ENCODE measurements at places on chromosomes 7 and 10.

GRCh38 chr7:143296686-143297085 is 8.5 kb downstream of the CASP2 start:
- DNase-seq, result no peak

- no peak for DNase-seq
Observed at GRCh38 chr10:21593986-21594385, 60.0 kb downstream of the MLLT10 start.

GRCh38 chr7:130303127-130303526 is 10.2 kb downstream of the CPA4 start:
- DNase-seq, result no peak

DNA sequence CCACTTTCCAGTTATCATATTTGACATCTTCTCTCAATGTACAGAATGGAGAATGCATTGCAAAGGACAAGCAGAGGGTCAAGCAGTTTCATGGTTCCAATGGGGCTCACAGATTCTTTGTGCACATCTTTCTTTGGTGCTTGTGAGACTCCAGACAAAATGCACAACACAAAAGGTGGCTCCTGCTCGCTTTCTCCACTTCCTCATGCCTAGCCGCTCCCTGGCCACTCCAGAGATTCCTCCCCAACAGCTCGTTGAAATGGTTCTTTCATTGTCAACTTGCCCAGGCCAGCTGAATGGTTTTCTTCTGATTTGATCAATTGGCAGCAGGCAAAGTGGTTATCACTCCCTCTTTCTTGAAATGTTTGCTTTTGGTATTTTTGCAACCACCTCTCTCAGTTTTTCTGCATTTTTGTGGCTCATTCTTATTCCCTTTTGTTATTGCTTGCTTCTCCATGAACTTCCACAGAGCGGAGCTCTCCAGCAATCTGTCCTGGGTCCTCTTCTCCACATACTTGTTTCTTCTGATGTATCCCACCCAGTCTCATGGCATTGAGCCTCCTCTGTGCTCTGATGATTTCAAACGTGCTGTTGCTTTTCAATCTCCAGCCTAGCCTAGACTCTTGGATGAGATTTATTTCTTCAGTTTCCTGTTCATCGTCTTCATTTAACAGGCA is 507.8 kb upstream of the MKI67 start:
- DNase-seq, result no peak

- DNase-seq, result no peak
Observed at GRCh38 chr7:151342102-151342646, 562 bp downstream of the NUB1 start.

DNA sequence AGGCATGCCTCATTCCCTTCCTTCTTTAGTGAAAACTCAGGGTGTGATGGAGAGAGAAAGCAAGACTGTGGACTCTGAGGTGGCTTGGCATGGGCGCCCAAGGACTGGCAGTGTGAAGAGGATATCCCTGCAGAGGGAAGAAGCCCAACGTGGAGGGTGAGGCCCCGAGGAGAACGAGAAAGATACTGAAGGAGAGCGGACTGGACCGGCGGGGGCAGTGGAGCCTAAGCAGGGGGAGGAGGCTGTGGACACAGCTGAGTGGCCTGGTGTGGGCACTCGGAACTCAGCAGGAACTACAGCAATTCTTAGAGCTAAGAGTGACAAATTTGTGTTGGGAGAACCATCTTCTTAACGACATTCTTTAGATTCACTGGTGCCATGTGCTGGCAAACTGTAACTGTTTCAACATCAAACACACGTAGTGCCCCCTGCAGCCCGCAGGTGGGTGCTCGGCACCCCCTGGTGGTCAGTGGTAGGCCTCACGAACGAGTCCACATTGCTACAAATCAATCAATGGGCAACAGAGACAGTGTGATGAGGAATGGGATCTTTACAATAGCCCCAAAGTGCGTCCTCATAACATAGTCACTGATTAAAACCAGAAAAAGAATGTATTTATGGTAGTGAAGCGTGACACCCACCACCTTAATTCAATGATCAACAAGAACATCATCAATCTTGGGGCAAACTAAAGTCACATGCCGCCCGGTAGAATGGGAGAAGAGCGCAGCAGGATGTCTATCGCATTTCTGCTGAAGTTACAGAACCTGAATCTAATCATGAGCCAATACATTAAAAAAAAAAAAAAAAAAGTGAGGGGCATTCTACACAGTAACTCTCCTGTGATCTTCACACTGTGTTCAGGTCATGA is 2.0 kb upstream of the SFTPA1 start:
- peak; percentile 23 for DNase-seq

DNA sequence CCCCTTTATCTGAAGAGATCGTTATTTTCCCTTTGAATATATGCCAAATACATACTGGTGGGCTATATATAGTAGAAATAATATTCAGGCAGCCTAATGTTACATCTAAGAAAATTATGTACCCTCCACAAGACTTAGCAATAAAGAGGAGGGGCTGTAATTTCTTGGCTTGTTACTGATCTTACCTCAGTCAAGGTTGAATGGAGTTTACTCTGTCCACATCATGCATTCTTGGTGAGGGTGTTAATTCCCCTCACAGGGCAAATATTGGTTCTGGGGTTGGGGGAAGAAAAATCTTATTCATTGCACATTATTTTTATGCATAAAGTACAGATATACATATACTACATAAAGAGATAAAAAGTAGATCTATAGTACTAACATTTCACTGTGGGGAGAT is 145.8 kb upstream of the ANK3 start:
- DNase-seq, result no peak

DNA sequence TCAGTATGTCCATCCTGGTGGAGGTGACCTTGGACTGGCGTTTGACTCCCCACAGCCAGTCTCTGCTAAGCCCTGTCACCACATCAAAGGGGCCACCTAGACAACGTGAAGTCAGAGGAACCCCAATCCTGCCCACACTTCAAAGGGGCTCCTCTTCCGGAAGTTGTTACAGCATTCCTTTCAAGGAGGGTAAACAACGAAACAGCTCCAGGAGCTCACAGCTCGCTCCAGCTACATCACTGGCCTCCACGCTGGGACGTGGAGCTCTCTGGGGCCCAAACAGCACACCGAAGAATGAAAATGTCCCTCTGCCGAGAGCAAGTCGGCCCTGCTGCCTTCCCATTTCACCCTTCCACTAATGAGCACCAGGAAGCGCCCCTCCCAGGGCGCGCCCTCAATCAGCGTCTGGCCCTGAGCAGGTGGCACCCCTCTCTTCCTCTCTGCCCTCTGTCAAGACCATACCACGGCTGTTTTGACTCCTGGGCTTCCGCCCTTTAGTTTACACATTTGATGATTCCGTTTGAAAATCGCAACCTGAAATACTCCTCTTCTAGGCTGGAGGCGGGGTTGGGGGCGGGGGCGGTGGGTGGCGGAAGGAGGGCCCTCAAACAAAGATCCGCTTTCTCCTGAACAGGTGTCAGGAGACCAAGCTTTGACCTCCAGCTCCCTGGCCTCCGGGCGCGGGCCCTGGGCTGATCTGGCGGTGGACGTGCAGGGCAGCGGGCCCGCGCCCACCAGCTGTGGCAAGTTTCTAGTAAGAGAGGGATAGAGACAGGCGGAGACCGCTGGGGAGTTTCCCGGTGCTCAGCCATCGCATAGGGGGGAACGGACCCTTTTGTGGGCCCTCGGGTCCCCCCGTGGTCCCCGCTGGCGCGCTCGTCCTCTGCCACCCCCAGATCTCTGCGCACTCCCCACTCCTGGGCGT is 53.1 kb upstream of the KDM7A start:
- no peak for DNase-seq

GRCh38 chr7:15043931-15044330 is 141.4 kb upstream of the DGKB start:
- DNase-seq, result peak; percentile 25

DNA sequence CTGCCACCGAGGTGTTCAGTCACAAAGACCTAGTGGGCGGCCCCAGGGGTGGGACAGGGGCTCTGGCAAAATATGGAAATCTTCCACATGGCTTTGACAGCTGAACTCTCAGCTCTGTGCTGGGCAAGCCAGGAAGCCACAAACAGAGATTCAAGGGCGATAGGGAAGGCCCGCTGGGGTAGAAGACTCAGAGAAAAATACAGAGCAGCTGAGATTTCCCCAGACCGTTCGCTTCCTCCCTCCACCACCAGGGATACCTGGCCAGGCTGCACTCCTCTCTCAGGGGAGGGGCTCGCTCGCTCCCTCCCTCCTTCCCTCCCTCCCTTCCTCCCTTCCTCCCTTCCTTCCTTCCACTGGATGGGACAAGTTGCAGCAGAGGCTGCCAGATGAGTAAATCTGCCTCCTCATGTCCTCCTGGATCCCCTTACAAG is 260.5 kb downstream of the PRPF18 start:
- no peak for DNase-seq

DNA sequence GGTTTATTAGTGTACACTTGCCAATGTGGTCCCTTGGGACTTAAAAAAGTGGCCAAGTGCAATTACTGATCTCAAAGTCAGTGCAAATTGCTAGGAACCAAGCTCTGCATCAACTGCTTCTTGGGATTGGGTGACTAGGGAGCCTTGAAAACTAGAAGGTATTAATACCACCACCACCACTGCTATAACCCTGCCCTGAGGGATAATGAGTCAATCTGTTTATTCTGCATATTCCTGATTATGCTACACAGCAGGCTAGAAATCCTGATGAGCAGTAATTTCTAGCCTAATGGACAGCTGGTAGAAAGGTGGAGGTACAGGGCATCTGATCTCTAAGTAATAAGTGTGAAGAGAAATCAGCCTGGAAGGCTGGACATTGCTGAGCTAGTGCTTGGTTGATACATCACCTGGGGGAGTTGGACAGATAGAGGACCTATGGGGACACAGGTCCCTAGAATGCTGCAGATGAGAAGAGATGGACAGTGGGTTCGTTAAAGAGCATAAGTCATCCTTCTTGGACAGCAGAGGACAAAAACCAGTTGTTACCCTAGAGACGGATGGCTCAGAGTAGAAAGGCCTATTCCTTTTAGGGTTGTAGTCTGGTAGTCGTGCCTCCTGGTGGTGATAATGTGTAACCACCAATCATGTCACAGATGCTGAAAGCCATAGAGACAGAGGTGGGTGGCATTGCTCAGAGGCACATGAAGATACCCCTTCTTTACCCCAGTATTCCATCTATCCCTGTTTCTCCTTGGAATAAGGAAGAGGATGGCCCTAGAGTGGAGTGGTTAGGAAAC is 554.8 kb downstream of the SORCS1 start:
- no peak for DNase-seq

DNA sequence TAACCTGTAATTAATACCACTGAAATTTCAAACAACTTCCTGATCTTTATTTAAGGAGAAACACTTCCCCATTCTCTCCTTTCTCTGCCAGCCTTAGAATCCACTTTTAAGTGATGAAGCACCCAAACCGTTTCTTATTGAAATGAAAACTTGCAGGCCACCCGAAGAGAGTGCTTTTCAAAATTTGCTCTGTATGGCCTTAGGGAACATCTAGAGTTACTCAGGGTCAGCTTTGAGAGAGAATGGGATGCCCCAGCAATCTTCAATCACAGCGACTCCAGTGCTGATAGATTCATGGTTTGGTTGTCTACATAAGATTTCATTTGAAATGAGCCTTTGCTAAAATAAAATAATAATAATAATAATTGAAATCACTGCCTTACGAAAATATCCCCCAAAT is 323.1 kb downstream of the PCLO start:
- no peak for DNase-seq

DNA sequence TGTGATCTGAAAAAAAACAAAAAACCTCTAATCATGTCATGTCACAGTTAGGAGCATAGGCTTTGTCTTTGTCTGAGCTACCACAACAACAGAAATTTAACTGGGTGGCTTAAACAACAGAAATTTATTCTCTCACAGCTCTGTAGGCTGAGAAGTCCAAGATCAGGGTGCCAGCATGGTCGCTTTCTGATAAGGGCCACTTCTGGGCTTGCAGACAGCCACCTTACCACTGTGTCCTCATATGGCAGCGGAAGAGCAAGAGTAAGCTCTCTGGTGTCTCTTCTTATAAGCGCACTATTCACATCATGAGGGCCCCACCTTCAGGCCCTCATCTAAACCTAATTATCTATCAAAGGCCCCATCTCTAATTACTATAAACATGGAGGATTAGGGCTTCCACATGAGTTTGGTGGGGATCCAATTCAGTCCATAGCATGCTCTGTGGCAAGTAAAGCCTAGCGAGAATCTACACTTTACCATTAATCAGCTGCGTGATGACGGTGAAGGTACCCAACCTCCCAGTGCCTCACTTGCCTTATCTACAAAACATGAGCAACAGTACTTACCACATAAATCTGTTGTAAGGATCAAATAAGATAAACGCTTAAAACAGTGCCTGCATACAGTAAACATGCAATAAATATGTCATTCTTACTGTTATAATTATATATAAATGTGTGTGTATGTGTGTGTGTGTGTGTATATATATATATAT is 17.3 kb downstream of the ZNF438 start:
- no peak for DNase-seq

- DNase-seq, result no peak
Observed at GRCh38 chr10:121698336-121698735, 100.1 kb upstream of the FGFR2 start.

DNA sequence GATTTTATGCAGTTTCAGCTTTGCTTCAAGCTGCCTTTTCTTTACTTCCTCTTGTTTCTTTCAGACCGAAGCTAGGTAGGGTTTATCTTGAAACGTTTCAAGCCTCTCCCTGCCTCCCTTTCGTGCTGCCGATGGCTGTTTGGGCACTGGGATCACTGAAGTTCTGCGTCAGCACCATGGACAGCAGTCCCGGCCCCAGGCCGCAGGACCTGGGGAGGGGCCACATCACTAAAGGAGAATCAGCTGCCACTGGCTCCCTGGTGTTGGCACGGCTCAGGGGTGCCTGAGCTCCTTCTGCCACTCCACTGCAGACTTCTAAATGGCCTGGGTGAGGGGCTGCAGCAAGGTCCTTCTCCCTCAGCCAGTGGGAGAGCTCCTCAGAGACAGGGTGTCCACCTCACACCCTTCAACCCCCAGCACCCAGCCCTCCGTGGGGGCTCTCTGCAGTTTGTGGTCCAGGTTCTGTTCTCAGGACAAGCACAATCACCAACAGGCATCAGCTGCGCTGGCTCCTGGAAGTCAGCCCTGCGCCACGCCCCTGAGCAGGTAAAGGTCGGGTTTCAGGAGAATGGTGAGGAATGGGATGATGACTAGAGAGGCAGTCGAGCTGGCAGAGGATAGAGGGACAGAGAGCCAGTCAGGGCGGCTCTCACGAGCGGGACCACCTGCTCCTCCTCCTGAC is 387.2 kb downstream of the TCERG1L start:
- no peak for DNase-seq

DNA sequence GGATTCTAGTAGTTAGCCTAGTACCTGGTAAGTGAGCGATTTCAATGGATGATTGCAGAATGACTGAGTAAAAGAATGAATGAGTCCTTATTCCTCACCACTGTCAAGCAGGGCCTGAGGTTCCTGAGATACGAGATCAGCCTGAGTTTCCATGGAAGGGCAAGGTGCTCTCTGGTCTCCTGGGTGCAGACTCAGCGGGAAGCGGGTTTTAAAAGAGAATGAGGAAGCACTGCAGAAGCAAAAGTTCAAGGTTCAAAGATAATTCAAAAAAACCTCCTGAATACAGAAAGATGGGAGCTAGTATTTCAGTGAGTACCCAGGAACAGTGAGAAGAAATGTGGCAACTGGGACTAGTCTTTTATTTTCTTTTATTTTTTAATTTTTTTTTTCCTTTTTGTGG is 4.3 kb downstream of the ZNF3 start:
- no peak for DNase-seq

GRCh38 chr10:45308707-45309106 is 6.7 kb downstream of the OR13A1 start:
- no peak for DNase-seq

All from uterus (tissue), 4 donors.